ENCODE measurements at places on chromosomes 2 and 18. TPM values are rescaled to one million over a fixed set of nuclear protein-coding genes. Genes with fewer than 3 reads are reported as not detected.

Gene GALM
- 48.5 TPM for total RNA-seq

DNA sequence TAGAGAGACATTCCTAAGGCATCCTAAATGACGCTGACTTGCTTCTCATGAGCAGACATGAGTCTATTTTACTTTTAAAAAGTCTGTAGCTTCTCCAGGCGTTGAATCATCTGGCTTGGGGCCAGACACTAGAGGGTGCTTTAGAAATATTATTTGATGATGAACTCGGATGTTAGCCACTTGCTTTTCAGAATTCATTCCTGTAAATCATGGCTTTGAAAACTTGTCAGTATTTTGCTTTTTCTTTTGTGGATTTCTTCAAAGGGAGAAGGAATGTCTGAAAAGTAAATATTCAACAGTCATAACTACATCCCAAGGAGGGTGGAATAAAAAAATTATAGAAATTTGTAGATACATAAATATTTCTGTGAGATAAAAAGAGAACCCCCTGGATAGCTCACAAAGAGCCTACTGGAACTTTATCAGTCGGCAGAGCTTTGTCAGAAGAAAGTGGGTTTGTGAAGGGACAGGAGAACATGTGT lies 370.8 kb downstream of the OSR1 start:
- no peaks in the 10 kb centered on the region for H3K27me3 ChIP-seq
- H3K4me1 ChIP-seq = no peaks in the 10 kb centered on the region
- no peak for DNase-seq
- no peaks in the 10 kb centered on the region for H3K36me3 ChIP-seq
- H3K4me3 ChIP-seq = no peak overlapping the region
- no peak overlapping the region for H3K27ac ChIP-seq

DNA sequence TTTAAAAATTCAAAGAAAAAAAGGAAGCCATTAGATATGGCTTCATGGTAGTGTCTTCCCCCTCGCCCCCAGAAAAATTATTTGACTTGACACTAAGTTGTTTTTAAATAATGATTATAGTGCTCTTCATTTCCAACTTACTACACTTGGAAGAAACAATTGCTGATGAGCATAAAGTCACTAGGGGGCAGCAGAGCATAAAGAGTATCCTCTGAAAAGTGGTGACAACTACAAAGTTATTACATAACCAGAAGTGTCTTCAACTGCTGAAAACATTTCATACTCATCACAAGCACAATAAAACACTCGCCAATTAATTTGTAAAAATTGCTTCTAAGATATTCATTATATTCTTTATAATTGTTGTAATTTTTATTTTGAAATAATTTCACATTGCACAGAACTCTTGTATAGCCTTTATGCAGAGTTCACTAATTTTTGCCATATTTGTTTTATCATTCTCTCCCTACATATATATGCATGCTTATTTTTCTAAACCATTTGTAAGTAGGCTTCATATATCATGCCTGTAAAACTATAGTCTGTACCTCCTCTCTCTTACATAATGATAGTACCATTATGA lies 54.9 kb downstream of the EXOC6B start:
- no peaks in the 10 kb centered on the region for H3K36me3 ChIP-seq
- H3K27ac ChIP-seq = no peak overlapping the region
- H3K27me3 ChIP-seq = no peaks in the 10 kb centered on the region

Gene IL1B
- total RNA-seq = not detected

DNA sequence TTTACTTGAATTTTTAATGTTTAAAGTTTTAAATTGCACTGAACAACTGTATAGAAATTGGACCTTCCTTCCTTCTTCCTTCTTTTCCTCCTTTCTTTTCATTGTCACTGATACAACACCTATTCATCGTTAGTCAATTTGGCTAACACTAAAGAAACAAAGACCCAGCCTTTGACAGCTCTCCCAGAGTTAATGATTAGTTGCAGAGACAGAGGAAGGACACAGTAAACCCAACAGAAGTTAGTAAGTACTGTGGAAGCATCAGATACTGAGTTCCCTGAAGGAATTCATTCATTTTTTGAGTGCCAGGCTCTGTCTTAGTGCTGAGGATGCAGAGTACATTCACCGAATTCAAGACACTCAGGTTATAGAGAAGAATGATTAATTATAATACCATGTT lies 77.9 kb upstream of the RAB27B start:
- H3K27me3 ChIP-seq = no peaks in the 10 kb centered on the region
- H3K27ac ChIP-seq = no peak overlapping the region
- no peak overlapping the region for H3K4me3 ChIP-seq
- DNase-seq = no peak
- H3K4me1 ChIP-seq = no peaks in the 10 kb centered on the region

GRCh38 chr2:24917086-24917485 lies 3.0 kb downstream of the ADCY3 start:
- no peaks in the 10 kb centered on the region for H3K36me3 ChIP-seq
- no peak overlapping the region for H3K27ac ChIP-seq
- no peak for DNase-seq
- H3K4me1 ChIP-seq = peaks cover 6% of the 10 kb centered on the region

Gene SERPINB8
- 0.97 TPM for total RNA-seq

Gene HOXD1
- not detected for total RNA-seq

GRCh38 chr2:174951745-174952144 lies 53.4 kb downstream of the CHN1 start:
- no peaks in the 10 kb centered on the region for H3K27me3 ChIP-seq
- no peak overlapping the region for H3K27ac ChIP-seq
- DNase-seq = no peak

Gene RESP18
- total RNA-seq = not detected

Gene PROKR1
- total RNA-seq = 0.09 TPM

Gene DSC2
- 22.7 TPM for total RNA-seq

GRCh38 chr2:46421361-46421760 lies 58.0 kb upstream of the TMEM247 start:
- H3K36me3 ChIP-seq = no peaks in the 10 kb centered on the region
- H3K4me3 ChIP-seq = no peak overlapping the region
- H3K4me1 ChIP-seq = no peaks in the 10 kb centered on the region
- DNase-seq = no peak

DNA sequence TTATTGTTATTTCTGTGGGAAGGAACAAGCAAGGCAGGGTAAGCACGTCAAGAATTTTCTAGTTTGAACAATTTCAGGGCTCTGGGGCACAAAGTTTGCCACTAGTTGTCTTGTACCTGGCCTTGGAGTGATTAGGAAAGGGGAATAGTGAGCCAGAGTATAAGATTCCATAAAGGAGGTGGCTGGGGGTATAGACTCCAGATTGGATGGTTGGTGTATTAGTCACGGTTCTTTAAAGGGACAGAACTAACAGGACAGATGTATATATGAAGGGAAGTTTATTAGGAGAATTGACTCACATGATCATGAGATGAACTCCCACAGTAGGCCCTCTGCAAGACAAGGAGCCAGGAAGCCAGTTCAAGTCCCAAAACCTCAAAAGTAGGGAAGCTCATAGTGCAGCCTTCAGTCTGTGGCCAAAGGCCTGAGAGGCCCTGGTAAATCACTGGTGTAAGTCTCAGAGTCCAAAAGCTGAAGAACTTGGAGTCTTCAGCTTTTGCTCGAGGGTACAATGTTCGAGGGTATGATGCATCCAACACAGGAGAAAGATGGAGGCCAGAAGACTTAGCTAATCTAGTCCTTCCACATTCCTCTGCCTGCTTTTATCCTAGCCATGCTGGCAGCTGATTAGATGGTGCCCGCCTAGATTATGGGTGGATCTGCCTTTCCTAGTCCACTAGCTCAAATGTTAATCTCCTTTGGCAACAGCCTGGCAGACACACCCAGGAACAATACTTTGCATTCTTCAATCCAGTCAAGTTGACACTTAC lies 31.5 kb upstream of the PTPRM start:
- H3K4me1 ChIP-seq = no peaks in the 10 kb centered on the region
- no peak overlapping the region for H3K27ac ChIP-seq
- DNase-seq = no peak
- H3K36me3 ChIP-seq = no peaks in the 10 kb centered on the region
- H3K27me3 ChIP-seq = no peaks in the 10 kb centered on the region

Gene UGT1A1
- 2.6 TPM for total RNA-seq

DNA sequence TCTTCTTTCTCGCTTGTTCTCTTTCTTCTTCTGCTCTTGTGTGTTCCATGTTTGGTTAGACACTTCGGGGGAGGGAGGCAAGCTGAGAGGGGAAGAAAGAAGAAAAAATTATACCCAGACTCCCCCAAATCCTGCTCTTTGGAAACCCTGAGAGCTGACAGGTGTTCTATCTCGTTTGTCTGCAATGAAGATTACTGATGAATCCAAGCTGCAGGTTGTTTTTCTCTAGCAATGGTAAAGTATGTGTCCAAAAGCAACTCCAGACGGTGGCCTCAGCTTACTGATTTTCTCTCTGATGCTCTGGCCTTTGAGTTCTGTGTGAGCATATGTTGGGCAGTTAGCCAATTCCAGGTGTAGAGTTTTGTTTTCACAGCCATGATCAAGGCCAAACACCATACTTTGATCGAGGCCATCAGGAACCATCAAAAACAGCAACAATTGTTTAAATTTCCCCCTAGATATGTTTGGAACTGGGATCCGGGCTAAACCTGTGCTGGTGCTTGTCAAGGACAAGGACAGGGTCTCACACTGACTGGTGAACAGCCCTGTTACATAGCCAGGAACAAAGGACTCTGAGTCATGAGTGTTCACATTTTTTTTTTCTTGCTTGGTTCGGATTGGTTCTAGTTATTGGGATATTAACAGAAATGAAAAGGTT lies 142.0 kb downstream of the PRKCE start:
- no peaks in the 10 kb centered on the region for H3K27me3 ChIP-seq
- no peaks in the 10 kb centered on the region for H3K36me3 ChIP-seq
- H3K27ac ChIP-seq = no peak overlapping the region
- H3K4me3 ChIP-seq = no peak overlapping the region

DNA sequence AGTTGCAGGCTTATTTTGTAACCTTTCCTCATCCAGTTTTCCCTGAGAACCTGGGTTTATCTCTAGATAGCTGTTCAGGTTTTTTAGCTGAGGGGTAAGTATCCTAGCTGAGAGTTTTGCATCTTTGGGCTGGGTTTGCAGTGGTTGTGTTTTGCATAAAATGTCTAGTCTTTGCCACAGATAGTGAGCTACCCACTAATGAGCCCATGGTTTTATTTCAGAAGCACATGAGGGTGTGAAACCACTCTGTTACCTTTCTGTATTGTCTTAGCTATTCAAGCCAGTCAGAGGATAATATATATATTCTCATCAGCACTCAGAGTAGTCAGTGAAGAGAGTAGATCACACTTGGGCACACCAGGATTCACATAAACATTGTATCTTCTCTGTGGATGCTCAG lies 24.6 kb upstream of the TXNDC2 start:
- H3K4me1 ChIP-seq = no peaks in the 10 kb centered on the region
- H3K27me3 ChIP-seq = no peaks in the 10 kb centered on the region
- no peak overlapping the region for H3K4me3 ChIP-seq
- H3K36me3 ChIP-seq = no peaks in the 10 kb centered on the region
- no peak for DNase-seq

Gene MC2R
- total RNA-seq = not detected

DNA sequence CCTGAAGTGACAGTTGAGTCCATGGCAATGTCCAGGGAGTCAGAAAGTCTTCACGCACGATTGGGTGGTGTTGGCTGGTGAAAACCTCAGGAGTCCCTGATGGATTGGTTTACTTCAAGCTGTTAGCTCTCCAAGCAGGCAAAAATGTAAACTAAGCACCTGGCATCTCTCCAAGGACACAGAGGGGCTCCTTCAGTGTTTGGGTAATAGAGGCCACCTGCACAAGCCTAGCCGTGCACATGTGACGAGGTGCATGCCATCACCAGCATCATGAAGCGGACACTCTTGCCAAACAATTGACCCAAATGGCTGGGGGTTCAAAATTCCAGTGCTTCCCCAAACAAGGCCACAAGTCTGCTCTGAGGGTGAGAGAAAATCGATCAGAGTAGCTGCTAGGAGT lies 104.7 kb upstream of the CD302 start:
- peaks cover 35% of the 10 kb centered on the region for H3K4me1 ChIP-seq
- H3K36me3 ChIP-seq = peaks cover 3% of the 10 kb centered on the region
- H3K27ac ChIP-seq = no peak overlapping the region
- no peak overlapping the region for H3K4me3 ChIP-seq
- DNase-seq = no peak
- no peaks in the 10 kb centered on the region for H3K27me3 ChIP-seq

DNA sequence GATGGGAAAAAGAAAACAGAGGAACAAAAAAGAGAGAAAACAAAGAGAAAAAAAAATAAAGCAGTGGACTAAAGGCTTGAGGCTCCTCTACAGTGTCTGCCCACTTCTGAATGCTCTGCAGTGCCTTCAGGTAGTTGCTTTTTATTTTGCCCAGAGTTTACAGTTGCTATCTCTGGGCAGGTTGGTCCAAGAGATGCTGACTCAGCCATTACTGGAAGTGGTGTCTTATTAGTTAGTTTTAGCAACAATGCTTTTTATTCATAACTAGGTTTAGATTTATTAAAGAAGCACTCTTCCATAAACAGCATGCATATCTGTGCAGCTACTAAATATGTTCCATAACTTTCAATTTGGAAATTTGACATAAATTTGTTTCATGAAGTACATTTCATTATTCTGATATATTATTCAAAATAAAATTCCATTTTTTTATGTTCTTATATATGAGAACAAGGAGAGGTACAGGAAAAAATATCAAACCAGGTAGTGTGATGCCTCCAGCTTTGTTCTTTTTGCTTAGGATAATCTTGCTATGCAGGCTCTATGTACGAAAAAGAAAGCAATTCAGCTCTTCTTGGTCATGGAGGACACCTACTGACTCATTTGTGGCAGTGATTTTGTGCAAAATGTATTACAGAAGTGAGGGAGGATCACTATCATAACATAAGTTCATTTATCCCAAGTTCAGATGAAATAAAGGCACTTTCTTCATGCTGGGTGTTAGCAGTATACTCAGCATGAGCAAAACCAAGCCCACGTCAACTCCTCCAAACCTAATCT lies 69.5 kb downstream of the RPIA start:
- H3K4me1 ChIP-seq = no peaks in the 10 kb centered on the region
- no peaks in the 10 kb centered on the region for H3K27me3 ChIP-seq
- H3K36me3 ChIP-seq = no peaks in the 10 kb centered on the region
- no peak overlapping the region for H3K27ac ChIP-seq
- no peak for DNase-seq
- no peak overlapping the region for H3K4me3 ChIP-seq

DNA sequence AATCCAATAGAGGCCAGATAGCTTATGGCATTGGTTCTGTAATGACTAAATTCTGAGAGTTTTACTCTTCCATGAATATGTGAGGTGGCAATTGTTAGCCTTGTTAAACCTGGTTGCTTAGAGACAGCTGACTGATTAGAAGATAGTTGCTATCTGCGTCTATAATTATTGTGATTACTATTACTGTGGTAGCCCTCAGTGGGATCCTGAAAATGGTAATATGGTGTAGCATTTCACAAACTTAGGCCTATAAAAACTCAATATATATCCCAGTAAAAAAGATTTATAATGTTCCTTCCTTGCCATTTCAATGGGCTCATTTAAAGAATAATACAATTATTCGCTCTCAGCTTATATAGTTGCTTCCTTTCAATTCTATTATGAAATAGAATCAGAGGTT lies 405.8 kb upstream of the CDH2 start:
- no peaks in the 10 kb centered on the region for H3K4me1 ChIP-seq
- H3K27ac ChIP-seq = no peak overlapping the region
- H3K4me3 ChIP-seq = no peak overlapping the region

GRCh38 chr2:25374827-25375226 lies 33.1 kb upstream of the DNMT3A start:
- no peak overlapping the region for H3K4me3 ChIP-seq
- DNase-seq = no peak
- no peaks in the 10 kb centered on the region for H3K27me3 ChIP-seq
- H3K36me3 ChIP-seq = no peaks in the 10 kb centered on the region

GRCh38 chr2:43214253-43214652 lies 12.2 kb downstream of the ZFP36L2 start:
- no peaks in the 10 kb centered on the region for H3K27me3 ChIP-seq
- H3K4me3 ChIP-seq = no peak overlapping the region
- DNase-seq = no peak
- peaks cover 20% of the 10 kb centered on the region for H3K4me1 ChIP-seq
- H3K36me3 ChIP-seq = 0 out of 2 replicates have a peak, but pooled peaks cover 1% of the 10 kb centered on the region
- H3K27ac ChIP-seq = no peak overlapping the region

Gene NOP58
- total RNA-seq = 147 TPM

Gene NPHP1
- 2.0 TPM for total RNA-seq
